ENCODE measurements at places on chromosomes 2 and 18.

- DNase-seq, result no peak
Observed at GRCh38 chr2:10183146-10183675, 60.7 kb downstream of the RRM2 start.

DNA sequence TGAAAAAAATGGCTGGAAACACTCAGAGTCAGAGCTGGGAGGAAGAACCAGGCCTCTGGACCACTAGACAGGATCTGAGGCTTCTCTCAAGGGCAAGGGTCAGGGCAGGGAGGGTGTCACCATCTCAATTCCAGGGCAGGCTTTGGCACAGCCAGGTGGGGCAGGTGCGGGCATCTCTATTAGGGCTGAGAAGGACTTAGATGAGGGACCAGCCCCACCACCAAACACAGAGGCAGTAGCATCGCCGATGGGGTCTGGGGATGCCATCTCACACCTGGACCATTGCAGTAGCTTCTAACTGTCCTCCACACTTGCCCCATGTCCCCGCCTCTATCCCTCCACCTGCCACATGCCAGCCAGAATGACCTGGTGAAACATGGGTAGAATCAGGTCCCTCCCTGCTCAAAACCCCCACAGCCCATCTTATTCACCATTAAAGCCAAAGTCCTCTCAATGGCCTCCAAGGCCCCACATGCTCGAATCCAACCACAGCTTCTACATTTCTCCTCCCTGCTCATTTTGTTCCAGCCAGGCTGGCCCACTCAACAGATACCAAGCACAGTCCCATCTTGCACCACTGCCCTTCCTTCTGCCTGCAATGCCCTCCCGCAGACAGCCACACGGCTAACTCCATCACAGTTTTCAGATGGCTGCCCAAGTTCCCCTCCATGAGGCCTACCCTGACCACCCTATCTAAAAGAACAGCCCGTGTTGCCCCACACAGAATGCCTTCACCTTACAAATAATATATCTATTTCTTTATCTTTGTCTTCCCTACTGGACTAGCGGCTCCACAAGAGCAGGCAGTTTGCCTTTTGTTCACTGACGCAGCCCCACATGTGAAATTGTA lies 177.4 kb downstream of the SMAD2 start:
- no peak for DNase-seq

- no peak for DNase-seq
Observed at GRCh38 chr2:227472265-227473121, 537 bp downstream of the AGFG1 start.

GRCh38 chr2:127283275-127283674 lies 10.7 kb downstream of the ERCC3 start:
- no peak for DNase-seq

DNA sequence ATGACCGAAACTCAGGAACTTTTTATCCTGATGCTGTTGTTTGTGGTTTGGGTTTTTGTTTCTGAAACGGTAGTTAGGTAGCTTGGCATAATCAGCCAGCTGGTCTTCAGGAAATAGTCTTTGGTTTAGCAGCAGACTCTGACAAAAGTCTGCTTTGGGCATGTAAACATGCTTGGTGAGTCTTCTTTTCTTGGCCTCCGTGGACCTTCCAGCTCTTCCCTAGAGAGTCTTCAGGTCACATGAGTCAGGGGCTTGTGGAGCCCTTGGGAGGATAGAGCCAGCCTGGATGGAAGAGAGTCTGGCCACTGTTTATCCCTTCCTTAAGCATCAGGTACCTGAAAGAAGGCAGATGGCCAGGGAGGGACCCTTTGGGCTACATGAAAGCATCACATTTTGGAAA lies 154.5 kb downstream of the MGAT5 start:
- no peak for DNase-seq

- no peak for DNase-seq
Observed at GRCh38 chr2:186427970-186428369, 58.1 kb upstream of the ZC3H15 start.

DNA sequence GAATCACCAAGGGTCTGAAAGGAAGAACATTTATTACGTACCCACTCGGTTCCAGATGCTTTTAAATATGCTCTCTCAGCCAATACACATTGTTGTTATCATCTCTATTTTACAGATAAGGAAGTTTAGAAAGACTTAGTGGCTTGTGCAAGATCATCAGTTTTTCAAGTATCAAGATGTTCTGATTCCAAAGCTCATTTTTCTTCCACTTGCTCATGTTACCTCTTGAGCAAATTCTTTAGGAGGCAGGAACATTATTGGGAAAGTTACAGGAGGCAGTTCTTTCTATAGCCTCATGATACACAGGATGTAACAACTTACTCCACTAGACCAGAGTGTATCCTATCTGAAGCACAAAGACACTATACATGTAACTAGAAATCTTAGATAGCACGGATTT lies 65.0 kb upstream of the MMADHC start:
- no peak for DNase-seq

- DNase-seq, result no peak
Observed at GRCh38 chr18:23967321-23968089, 47.0 kb upstream of the TTC39C start.

- no peak for DNase-seq
Observed at GRCh38 chr2:52779446-52779845, 988.2 kb upstream of the CHAC2 start.

DNA sequence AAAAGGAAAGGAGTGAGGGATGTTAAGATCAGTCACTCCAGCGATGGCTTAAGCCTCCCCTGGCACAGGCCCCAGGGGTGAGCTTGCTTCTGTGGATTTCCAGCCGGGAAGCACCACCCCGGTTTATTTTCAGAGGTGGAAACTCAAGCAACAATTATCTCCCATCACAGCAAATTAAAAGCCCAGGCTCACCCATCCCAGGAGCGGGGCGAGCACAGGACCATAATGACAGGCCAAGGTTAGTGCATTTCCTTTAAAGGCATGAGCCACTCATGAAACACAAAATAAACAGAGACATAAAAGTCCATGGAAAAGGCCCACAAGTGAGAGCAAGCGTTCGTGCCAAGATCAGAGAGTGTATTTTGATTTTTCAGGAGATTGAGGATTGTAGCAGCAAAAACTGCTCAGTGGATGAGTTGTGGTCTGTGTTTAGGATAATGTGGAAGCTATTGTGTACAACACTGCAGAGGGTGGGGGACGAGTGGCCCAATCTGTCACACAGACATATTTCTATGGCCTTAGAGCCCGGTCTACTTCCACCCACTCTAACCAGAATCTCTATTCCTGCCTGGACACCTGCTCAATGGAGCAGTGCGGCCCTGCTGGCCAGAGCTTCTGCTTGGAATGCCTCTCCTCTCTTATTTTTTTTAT lies 111.4 kb upstream of the CDC42EP3 start:
- DNase-seq, result no peak

DNA sequence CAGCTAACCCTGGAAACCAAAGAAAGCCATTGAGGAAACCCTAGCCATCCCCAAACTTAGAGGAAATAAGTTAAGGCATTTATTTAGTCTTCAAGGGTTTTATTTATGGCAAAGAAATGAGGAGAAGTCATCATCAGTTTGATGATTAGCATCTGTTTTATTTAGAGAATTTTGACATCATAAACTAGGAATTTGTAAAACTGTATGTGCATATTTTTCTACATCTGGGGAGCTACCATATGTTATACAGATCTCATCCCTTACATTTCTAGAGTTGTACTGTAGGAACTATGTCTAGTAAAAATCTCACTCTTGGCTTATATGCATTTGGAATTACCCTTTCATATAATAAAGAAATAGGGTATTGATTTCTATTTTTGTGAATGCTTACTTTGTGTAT lies 48.7 kb downstream of the FMNL2 start:
- DNase-seq, result peak; percentile 68

DNA sequence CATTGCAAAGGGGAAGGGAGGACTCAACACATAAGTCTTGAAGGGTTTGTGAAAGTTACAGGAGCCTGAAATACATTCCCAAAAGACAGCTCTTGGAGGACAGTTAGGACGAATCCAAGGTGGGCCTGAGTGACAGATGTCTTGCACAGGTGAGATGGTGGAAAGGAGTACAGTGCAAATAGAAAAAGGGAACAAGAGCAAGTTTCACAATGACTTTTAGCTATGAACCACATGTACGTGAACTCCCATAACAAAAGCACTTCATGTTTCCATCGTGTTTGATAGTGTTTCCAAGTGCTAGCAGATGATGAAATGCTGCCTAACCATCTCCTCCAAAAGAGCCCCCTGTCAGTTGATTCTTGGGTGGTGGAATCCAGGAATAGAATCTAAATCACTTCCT lies 1.8 kb downstream of the IL18RAP start:
- DNase-seq, result no peak

DNA sequence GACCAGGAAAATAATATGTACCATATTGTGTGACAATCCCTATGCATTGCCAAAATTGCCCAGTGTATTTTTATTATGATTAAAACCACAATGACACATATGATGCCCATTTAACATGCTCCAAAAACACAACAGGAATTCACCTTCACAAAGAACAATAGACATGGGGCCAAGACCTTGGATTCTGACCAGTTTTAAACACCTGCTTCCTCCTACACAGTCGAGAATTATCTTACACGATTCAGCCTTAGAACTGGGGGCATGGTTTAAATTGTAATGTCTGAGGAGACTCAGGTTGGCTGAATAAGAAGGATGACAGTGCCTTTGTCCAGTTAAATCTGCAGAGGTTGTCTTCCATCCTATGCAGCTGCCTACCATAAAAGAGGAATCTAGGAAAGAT lies 212.7 kb downstream of the PLCL1 start:
- DNase-seq, result no peak

GRCh38 chr2:86648681-86649080 lies 25.0 kb upstream of the RNF103 start:
- DNase-seq, result no peak

GRCh38 chr2:232390661-232391060 lies 12.1 kb downstream of the ALPP start:
- no peak for DNase-seq

GRCh38 chr2:221911890-221912289 lies 339.8 kb upstream of the EPHA4 start:
- DNase-seq, result no peak

DNA sequence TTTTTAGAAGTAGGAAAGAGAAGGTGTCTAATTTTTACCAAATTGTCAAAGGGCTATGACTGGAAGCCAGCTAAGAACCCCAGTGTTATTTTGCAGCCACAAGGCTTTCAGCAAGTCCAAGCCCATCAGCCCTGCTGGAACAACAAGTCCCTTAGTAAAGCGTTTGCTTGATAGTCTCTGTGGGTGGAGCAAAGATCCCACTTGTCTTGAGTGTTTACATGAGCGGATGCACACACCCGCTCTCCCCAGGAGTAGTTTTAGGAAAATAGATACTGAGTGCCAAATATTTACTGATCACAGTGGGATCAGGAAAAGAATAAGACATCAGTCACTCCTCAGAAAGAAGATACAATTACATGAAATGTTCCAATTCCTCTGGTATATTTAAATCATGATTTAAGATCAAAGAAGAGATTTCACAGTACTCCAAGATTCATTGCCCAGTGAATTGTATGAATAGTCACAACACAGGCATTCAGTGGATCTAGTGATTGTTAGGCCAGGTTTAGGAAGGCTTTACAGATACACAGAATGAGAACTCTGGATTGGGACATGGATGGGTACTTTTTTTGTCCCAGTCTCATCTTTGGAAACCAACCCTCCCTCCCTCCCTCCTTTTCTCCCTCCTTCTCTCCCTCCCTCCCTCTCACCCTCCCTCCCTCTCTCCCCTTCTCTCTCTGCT lies 514.9 kb downstream of the PTPRM start:
- no peak for DNase-seq

DNA sequence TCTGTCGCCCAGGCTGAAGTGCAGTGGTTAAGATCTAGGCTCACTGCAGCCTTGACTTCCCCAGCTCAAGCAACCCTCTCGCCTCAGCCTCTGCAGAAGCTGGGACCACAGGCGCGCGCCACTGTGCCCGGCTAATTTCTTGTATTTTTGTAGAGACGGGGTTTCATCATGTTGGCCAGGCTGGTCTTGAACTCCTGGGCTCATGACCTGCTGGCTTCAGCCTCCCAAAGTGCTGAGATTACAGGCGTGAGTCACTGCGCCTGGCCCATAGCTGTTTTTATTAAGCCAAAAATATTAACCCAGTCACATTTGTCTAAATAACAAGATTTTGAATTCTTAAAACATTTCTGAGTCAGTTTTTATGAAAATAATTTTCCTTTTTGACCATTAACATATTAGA lies 6.3 kb upstream of the SFT2D3 start:
- DNase-seq, result no peak

GRCh38 chr2:182103526-182103925 lies 117.9 kb downstream of the PPP1R1C start:
- no peak for DNase-seq

DNA sequence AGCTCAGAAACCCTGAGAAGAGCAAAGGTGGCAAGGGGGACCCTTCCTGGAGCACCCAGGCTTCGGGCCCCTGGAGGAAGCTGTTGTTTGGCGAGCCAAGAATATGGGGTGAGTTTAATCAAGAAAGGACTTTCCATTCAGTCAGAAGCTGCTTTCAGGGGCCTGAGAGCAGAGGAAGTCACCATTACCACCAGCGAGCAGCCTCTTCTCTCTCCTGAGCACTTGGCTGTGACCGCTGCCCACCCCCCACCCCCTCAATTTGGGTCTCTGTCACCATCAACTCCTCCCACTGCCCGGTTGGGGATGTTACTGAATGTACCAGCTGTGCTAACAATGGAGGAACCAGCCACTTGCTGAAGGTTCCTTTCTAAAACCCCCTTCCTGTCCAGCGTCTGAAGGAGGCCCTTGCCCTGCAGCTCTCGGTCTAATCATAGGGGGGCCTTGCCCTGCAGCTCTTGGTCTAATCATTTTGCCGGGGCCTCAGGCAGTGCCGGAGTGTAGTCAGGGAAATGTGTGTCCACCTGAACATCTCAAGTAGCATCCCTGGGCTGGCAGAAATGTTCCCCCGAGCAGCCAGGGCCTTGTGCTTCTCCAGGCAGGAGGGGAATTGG lies 943 bp downstream of the INPP5D start:
- no peak for DNase-seq

GRCh38 chr2:238995634-238996033 lies 147.7 kb downstream of the TWIST2 start:
- DNase-seq, result no peak

DNA sequence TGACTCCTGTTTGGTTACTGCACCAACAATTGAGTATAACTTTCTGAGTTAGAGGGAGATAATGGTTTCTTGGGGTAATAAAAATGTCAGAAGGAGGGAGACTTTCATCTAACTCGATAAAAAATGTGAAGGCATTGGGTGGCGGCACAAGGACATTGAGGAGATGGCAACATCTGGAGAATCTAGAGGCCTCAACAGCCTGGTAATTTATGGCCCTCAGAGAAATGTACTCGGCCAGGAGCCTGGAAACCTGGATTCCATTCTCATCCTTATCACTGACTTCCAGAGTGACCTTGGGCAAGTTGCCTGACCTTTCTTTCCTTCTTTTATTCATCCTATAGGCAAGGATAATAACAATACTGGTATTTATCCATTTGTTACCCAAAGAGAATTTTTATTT lies 173.5 kb upstream of the MEX3C start:
- DNase-seq, result no peak

Data from fibroblast of skin of left quadriceps (primary cell).